ENCODE measurements at places on chromosomes 6 and 20.

- DNase-seq: no peak
Observed at GRCh38 chr6:138012682-138013081, 94.5 kb downstream of the PERP start.

DNA sequence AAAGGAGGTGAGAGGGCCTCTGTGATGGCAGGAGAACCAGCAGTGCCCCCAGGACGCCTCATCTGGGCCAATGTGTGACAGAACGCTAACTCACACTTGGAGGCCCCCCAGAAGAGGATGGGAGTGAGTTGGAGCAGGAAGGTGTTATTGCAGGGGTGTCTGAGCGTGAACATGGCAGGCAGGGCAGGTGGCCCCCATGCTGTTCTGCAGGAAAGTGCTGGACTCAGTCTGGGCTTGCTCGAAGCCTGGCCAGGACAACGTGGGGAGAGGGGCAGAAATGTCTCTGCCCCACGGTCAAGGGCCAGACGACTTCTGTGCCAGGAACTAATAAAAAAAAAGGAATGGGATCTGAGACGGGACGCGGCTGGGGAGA, 931 bp upstream of the EBF4 start:
- no peak for DNase-seq

DNA sequence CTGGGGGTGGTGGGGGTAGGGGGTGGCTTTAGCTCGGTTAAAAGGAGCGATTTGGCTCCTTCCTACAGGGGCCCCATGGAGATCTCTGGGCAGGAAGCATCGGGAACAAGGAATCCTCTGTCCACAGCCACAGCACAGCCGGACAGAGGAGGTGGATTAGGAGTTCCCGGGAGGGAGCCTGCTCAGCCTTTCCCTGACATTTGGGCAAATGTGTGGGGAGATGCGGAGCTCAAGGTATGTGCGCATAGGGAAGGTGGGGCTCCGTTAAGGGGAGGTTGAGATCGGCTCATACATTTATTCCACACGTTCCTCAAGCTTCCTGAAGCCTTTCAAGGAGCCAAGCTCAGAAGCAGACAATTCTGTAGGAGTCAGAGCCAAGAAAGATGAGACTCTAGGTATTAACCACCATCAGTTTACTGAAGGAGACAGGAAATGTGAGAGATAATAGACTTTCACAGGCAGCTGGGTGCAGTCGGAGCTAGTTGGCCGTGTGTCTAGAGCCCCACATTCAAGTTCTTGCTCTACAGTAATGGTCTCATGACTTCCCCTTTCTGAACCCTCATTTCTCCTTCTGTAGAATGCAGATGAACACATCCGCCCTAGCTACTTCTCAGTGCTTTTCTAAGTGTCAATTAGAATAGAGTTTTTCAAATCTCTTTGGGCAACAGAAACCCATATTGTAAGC, 40.8 kb upstream of the EPB41L1 start:
- DNase-seq: no peak

DNA sequence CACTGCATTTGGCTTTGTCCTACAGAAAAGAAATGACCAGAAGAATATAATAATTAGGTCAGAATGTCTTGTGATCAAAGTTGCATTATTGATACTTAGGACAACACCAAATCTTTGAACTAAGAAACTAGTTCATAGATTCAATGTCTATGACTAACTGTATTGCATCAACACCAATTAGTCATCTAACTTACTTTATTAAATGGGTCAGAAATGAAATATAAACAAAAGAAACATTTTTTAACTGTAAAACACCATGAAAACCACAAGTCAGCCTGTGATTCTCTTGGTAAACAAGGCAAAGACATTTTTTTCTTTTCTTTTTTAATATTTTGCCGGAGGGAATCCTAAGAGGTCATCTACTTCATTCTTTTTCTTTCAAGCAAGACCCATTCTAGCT, 114.1 kb upstream of the HDDC2 start:
- DNase-seq: no peak

GRCh38 chr6:146460941-146461340, 82.7 kb upstream of the RAB32 start:
- DNase-seq: no peak

DNA sequence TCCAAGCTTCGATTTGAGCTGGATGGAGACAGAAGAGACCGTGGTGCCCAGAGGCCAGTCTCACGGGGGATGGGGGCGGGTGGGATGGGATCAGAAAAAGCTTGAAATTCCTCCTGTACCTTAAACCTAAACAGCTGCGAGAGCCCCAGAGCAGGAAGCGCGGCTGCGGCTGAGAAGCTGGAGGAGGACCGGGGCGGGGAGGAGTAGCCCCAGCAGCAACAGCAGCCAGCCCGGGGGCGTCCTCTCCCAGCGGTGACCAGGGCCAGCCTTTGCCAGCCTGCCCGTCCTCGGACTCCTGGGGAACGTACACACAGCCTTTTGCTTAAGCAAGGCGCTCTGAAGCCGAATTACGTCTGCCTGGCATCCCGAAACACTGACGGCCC, 17.4 kb upstream of the PRDM13 start:
- no peak for DNase-seq

- DNase-seq: no peak
Observed at GRCh38 chr6:127191716-127192115, 73.2 kb downstream of the RSPO3 start.

DNA sequence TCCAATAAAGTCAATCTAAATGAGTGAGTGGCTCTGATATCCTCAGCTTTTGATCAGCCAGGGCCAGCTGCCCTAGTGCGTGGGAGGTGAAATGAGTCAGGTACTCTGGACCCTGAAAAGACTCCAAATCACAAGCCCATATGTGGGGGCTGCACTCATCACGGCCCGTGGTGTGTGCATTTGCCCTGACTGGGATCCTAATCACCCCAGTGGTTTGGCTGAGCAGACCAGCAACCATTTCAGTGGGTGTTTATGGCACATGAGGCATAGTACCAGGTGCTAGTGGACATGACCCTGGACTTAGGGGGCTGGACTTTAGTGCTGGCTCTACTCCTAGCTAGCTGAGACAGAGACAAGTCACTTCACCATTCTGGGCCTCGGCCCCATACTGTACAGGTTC, 39.4 kb downstream of the SCML4 start:
- DNase-seq: no peak

DNA sequence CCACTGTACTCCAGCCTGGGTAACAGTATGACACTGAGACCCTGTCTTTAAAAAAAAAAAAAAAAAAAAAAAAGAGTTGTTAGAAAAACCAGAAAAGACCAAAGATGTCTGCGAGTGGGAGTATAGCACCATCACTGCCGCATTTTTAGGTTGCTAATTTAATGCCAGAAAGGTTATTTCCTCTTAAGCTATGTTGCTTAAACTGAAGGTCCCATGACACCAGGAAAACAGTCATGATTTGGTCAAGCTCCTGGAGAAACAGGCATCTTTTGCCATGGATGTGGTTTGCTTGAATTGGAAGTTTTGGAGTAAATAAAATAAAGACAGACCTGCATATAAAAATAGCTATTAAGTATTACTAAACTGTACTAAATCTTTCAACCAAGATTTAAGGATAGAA, 68.3 kb upstream of the TNFRSF21 start:
- DNase-seq: no peak

DNA sequence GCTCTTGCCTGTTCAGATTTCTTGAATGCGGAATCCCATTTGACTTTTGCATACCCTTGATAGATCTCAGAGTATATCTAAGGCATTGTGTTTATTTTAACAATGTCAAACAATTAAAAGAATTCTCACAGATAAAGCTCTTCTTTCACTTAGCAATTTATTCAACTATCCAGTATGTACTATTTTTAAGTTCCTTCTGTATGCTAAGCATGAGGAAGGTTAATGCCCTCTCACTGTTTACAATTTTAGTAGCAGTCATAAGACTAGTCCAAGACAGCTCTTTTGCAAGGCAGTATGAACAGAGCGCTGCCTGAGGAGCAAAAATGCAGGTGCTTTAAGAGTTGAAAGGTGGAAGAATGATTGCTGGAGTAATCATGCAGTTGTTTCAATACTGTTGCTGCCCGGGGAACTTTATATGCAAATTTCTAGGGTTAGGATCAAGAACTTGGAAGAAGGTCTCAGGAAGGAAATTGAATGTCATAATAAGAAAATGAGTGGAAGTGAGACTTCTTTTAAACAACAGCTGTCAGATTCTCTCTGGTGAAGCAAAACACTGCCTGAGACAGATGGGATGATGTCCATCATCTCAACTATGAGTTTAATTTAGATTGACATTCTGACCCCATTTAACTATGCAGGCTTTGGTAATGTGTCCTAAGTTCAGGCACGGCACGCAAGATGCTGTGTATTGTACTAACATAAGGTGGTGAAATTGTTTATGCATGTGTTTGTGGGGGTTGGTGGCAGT, 1303.5 kb upstream of the CITED2 start:
- DNase-seq: no peak

- DNase-seq: no peak
Observed at GRCh38 chr6:107354451-107354850, 104.9 kb downstream of the PDSS2 start.

GRCh38 chr6:28875191-28875747, 48.5 kb downstream of the TRIM27 start:
- DNase-seq: no peak

DNA sequence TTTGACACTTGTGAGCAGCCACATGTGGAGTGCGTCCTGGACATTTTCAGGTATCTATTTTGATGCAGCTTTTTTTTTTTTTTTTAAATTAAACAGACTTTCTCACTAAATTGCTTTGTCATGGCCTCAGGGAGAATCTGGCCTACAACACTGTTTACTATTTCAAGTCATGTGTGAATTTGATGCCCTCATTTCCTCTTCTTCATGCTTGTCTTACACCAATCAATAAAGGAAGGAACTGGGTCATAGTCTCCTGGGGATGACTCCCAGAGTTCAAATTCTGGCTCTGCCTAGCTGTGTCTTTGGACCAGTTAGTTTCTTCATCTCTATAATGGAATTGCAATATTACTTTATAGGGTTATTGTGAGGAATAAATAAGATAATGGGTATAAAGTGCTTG, 554.1 kb downstream of the PRKN start:
- no peak for DNase-seq

DNA sequence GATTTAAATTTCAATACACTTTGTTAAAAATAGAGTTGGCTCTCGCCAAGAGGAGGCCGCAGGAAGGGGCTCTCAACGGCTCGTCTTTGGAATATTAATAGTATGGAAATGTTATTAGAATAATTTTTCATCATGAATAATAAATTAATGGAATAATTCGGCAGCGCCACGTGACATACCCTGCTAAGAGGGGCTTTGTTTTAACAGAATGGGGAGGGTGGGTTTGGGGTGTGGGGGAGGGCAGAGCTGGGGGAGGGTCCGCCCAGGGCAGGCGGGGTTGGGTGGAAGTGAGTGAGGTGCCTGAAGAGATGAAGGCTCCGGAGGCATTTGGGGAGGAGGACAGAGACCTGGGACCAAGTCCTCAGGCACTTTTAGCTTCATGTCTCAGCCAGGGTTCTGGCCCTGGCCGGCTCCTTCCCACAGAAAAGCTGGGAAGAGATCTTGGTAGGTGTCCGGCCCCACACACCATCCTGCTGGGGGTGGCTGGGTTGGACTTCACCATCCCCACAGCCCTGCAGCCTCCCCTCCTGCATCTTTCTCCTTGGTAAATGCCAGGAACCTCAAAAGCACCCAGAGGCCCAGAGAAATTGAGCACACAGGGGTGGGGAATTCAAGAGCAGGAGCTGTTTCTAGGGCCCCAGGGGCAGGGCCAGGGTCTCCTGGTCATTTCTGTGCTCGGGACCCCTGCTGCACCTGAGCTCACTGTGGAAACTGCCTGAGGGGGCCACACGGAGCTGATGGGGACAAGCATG, 93.6 kb upstream of the BHLHE23 start:
- no peak for DNase-seq

DNA sequence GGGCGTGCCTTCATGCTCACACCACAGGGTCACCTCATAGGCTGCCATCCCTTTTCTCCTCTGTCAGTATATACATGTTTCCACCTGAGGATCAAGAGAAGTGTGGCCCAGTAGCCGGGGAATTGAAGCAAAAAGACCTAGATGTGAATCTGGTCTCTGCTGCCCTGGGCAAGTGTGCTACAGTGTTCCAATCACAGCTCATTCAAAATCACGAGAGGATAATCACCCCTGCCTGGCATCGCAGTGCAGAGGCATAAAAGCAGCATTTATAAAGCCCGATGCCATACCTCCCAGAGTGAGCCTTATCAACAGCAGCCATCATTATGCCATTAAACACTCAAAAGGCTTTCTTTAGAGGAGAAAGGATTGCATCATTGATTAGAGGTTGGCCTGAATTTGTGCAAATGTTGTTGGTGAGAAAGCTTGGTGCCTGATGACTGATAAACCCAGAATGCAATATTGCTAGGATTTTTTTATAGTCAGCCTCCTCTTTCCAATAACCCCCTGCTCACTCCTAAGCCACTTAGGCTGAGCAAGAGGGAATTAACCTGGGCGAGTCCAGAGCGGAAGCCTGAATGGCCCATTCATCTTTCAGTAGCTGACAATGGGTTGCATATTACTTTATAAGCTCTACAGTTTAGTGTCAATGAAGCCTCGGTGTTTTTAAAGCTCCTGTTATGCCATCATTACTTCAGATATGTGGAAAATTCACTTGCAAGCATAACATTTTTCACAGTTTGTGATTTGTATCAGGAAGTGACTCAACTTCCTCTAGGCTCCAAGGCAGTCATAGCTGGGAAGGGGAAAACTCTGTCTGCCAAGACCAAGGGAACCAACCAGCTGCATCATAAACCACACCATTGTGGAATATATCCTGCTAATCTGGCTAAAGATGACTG, 92.5 kb upstream of the NXT1 start:
- DNase-seq: no peak

DNA sequence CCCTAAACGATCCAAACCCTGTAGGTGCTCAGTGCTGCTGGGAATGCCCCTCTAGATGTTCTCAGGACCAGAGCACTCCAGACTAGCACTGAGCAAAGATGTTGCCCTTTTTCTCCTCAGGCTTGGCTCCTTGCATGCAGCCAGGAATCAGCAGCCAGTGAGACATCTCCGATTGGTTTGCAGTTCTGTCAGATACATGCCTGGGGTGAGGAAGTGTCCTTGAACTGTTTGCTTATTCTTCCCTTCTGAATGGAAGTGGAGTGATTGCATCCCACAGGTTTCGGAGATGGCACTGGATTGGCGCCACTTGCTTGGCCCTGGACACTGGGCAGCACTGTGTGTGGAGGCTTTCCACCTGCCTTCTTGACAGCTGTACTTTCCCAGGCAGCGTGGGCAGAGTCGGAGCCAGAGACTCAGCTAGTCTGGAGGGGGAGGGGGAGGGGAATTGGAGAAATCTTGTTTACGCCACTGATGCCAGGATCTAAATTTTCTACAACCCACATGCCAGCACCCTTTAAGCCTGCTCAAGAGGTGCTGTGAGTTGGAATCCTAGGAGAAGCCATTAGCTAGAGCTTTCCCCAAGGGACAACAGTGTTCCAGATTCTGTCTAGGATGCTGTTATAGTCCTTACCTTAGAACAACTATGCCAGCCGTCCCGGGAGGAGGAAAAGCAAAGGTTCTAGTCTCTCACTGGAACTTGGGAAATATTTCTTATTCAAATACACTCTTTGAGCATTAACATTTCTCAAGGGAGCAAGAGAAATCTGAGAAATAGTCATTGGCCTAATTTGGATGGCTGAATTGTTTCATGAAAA, 49.2 kb upstream of the SASH1 start:
- no peak for DNase-seq
